ENCODE measurements at places on chromosomes 6 and 20.
A peak's percentile ranks its signal among the peaks of the same experiment; 100 is the strongest.

DNA sequence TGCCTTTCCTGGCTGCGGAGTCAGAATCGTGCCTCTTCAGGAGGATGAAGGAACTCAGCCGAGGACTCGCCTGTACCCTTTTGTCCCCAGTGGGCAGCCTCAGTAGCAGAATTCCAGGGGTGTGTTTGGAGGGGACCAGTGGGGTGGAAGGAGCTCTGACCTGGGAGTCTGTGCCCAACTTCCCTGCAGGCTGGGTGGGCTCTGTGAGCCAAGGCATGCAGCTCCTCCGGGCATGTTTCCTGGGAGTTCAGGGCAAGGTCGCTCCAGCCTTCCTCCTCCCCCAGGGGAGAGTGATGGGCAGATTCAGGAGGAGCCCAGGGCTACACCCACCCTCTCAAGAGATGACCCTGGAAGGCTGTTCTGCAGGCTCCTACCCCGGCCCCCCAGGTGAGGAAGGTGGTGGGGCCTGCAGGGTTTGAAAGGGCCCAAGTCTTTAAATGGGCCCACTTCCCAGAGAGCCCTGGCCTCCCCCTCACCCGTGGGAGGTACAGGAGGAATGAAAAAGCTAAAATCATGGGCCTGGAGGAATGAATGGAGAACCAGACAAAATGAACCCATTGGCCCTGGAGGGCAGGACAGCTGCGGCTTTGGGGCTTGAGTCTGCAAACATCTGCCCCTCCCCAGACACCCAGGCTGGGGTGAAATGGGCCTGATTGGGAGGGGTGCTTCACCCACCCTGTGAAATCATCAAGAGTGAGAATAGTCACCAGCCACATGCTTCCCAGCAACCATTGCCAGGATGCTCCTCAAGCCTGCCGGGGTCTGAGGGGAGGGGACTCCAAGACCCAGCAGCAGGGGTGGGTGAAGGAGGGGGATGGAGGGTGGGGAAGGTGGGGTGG, 77.6 kb upstream of the PMEPA1 start:
- no peak for DNase-seq

GRCh38 chr6:22732176-22732970, 163.0 kb downstream of the HDGFL1 start:
- no peak for DNase-seq

- no peak for DNase-seq
Measured at GRCh38 chr20:24798930-24799705, 150.0 kb upstream of the CST7 start.

- DNase-seq: no peak
Measured at GRCh38 chr6:141303907-141304306, 828.8 kb upstream of the GJE1 start.

DNA sequence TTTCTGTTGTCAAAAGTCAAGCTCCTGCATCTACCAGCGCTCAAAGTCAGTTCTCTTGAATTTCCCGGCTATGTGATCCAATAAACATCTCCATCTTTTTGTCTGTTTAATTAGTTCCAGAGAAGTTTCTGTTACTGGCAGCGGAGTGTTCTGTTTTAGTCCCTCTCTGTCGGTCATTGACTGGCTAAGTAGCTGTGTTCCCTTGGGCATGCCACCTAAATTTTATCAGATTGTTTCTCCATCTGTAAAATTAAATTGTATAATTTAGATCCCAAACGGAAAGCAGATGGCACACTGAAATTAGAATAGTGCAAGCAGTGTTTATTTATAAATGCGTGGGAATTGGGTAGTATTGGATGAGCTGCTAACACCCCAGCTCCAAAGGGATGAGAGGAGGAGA, 29.7 kb upstream of the PRL start:
- DNase-seq: no peak

GRCh38 chr6:147651249-147652063, 143.0 kb downstream of the SAMD5 start:
- no peak for DNase-seq

DNA sequence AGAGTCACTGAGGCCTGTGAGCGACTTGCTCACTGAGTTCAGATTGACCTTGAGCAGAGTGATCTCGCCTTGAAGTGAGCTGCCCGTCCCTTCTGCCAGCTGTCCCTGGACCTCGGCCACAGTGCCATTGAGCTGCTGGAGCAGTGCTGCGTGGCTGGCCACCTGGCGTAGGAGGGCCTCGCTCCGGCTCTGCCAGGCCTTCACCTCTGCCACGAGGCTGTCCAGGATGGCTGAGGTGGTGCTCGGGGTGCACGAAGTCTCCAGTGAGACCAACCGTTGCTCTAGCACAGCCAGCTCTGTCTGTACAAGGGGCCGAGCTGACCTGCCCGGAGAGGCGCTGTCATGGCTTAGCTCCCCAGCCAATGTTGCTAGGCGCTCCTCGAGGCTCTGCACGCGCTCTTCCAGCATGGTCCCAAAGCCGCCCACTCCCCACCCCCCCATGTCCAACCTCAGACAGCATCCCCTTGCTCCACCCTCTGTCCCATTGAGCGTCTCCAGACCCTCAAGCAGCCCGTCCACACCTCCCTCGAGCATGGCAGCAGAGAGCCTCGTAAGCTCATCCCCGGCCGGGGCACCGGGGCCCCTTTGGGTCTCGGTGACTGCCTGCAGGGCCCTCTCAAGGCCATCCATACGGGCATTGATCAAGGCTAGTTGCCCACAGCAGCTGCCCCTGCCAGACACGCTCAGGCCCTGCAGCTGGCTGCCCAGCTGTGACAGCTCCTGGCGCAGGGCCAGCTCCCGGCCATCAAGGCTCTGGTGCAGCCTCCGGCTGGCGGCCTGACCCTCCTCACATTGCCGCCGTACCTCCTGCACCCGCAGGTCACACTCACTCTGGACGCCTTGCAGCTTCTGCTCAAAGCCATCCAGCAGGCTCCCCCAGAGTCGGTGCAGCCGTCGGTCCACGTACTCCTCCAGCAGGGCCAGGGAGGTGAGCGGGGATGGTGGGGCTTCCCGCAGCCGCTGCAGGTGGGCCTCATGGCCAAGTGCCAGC, 4.6 kb downstream of the EMILIN3 start:
- no peak for DNase-seq

DNA sequence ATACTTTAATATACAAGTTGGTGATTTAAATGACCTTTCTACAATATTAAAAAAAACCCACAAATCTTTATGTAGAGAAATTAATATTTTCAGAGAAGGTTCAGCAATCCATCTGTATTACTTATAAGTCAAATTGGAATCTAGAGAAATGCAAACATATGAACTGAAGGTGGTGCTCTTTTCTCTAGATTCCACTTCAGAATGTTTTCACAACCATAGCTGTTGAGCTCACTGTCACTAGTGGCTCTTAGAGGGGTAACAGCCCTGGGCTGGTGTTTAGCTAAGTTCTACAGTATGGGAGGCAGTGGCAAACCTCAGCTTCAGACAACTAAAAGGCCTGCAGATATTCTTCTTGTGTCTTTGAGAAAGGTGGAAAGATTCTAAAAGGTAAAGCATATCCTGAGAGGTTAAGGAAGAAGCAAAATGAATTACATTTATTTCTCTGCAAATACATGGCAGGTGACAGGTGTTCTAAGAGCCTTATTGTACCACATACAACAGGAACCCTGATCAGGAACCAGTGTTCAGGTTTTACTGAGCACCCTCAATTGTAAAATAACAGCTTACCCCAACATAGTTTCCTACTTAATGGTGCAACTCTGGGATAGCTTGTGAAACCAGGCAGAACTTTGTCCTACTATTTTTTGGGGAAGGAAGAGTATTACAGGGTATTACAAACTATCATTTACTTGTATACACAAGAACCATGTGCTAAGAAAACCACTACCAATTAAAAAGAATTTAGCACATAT, 56.6 kb upstream of the SAMHD1 start:
- no peak for DNase-seq

GRCh38 chr6:165092881-165093595, 216.4 kb downstream of the C6orf118 start:
- DNase-seq: no peak

GRCh38 chr20:19652591-19653026, 105.4 kb upstream of the RIN2 start:
- DNase-seq: no peak

DNA sequence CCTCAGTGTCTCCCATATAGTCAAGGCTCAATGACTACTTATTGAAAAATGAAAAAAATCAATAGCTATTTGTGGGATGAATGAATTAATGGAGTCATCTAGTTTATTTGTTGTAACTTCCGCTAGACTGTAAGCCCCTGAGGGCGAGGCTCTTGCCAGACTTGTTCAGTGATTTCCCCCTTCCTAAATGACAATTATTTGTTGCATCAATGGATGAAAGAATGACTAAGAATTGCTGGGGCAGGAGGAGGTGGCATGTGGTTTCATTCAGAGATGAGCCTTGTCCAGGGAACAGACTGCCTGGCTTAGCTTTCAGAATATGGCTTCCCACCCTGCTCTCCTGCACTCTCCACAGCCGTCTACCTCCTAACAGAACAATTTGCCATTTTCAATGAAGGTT, 1.1 kb upstream of the PRELID3B start:
- no peak for DNase-seq

DNA sequence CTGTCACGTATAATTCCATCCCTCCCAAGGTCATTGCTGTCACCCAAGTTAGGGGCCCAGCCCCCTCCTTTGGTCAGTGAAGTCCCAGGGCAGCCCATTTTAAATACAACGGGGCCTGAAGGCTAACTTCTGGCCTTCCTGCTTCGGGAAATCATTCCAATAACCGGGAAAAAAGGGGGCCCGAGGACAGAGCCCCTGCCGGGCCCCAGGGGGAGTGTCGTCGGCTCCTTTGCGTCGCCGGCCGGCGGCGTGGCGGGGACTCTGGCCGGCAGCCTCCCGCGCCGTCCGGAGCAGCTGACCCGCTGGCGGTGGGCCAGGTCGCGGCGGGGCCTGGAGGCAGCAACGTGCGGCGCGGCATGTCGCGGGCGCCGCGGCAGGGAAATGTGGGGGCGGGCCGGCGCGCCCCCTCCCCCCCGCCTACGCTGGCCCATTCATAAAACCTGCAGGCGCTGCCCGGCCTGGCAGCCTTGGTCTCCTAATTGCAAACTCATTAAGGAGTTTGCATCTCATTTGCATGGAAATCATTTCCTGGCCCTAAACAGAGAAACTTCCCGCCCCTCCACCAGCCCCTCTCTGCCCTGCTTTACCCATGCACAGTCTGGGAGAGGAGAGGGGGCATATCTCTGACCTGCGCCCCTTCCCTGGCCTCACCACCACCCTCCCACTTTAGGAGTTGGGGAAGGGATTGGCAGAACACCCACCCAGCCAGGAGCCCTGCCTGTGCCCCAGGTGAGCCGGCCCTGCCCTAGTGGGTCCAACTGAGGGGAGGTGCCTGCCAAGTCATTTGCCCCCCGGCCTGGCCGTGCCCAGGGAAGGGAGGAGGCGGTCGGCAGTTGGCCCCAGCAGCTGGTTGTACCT, 50.7 kb downstream of the MRPL14 start:
- peak; percentile 82 for DNase-seq

DNA sequence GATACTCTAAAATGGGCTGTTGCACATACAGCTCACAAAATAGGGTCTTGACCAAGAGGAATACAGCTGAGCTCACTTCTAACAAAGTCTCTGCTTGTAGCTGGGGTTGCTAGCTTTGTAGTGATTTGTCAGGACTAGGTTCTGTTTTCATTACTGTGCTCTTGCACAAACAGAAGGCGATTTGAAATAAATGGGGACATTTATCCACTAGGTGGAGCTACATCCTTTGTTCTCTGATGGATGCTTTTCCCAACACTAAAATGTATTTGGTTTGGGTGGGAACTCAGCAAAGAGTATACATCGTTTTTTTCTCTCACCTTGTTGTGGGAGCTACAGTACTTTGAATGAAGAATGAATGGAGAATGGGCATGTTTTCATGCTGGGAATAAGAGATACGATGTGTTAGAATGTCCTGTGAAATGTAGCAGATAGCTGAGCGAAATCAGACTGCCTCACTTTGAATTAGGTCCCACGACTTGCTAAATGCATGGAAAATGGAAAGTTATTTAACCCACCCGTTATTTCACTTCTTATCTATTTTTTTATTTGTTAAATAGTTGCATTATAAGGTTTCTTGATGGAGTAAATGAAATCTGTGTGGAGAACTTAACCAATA, 494.7 kb upstream of the MAP3K7 start:
- DNase-seq: peak; percentile 60

DNA sequence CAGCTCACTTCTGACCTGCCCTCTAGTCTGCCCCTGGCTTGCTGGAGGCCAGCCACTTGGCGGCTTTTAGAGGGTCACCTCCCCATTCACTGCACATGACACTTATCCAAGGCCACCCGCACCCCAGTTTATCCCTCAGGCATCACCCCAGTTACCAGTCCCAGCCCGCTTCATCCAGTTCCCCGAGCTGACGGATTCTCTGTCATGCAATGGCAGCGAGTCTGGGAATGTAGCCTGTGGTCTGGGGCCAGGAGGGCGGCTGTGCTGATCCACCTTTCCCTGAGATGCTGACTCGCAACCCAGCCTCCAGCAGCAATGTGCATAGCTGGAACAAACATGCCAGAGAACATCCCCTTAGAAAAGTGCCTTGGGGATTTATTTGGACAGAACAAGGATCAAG, 25.8 kb downstream of the SYNDIG1 start:
- no peak for DNase-seq

GRCh38 chr20:36274181-36274841, 31.8 kb upstream of the DLGAP4 start:
- no peak for DNase-seq

DNA sequence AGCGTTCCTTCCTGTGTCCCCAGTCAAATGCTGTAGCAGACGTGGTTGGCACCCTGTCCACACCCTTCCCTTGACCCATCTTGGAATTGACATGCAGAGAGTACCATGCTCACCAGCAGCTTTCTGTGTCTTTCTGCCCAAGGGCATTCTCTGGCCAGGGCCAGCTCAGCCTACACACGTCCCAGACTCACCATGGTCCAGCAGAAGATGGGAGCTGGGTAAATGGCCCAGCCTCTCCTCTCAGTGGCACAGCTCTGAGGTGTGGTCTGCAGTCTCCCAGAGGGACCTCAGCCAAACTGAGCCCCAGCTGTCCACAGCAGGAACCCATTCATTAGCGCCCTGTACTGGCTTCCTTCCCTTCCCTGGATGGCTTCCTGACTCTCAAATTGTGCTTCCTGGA, 31.1 kb upstream of the BLCAP start:
- DNase-seq: no peak

DNA sequence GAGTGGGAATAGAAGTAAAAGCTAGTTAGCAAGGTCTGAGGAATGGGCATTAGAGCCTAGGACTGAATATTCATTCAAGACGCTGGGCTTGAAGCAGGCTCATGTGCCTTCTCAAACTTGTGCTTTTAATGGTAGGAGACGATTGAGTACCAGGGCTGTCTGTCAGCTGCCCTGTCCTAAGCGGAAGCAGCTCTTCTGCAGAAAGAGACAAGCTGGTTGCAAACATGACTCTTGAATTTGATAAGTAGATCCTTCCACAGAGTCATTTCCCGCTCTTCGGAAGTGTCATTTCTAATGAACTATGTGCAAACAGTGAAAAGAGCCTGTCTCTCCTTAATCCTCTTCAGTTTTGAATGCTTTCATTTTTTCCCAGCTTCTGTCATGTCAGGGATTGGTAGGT, 176.4 kb downstream of the TFAP2B start:
- DNase-seq: no peak

GRCh38 chr6:2225422-2226392, 19.7 kb downstream of the GMDS start:
- no peak for DNase-seq

DNA sequence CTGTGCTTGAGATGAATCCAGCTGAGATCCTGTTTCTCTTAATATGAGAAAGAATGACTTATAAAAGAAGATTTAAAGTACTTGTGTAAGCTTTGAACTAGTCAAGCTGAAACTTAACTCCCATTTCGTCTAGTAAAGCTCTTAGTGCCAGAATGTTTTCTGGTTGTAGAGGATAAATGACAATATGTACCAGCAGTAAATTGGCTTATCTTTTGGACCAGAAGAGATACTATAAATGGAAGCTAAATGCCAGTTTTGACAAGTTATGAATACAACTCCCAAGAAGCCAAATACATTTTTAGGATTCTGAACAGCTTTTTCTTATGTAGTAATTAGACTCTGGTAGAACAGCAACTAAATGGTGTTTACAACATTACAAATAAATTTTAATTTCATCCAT, 608.7 kb downstream of the EYS start:
- DNase-seq: no peak
